Stimulated activated CD4-positive, alpha-beta T cell treated with anti-CD3 and anti-CD28 coated beads, Interleukin-2, amount 100 ng/mL, for 48 hours (primary cell): ENCODE measurements at places on chromosomes 4 and X.
A peak's percentile ranks its signal among the peaks of the same experiment; 100 is the strongest.

DNA sequence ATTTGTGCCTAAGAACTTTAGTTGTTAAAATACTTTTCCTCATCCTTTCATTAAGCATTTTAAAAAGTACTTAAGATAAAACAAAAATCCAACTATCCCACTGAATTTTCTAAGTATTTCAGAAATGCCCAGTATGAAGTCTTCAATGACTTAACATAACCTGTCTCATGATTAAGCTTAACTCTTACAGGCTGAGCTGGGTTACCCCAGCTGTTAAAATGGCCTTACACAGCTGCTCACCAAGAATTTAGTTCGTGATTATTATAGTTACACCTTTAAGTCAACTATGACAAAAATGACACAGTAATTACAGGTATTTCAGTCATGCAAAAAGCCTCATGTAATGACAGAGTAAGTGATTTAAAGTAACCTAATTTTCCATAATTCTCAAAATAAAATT lies 145.7 kb downstream of the FBXW7 start:
- no peak for DNase-seq

- no peak for DNase-seq
Measured at GRCh38 chrX:47590984-47591383, 8.7 kb downstream of the TIMP1 start.

- DNase-seq = no peak
Measured at GRCh38 chr4:108709722-108710121, 53.1 kb downstream of the ETNPPL start.

DNA sequence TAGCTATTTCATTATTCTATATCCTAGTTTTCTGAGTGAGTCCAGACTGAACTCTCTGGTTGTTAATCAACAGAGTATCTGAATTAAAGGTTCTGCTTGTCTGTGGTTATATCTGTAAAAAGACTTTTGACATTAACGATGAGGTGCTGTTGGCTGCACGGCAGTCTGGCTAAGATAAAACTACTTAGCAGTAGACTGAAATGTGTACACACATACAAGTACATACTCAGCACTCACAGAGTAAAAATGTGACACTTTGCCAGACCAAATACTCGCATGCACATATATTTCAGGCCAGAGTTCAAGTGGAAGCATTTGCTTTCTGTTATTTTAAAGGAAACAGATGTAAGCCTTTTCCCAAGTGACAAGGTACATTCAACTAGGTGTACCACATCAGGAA lies 80.5 kb downstream of the PRDM5 start:
- no peak for DNase-seq

- no peak for DNase-seq
Measured at GRCh38 chr4:11051181-11051580, 366.6 kb upstream of the CLNK start.

DNA sequence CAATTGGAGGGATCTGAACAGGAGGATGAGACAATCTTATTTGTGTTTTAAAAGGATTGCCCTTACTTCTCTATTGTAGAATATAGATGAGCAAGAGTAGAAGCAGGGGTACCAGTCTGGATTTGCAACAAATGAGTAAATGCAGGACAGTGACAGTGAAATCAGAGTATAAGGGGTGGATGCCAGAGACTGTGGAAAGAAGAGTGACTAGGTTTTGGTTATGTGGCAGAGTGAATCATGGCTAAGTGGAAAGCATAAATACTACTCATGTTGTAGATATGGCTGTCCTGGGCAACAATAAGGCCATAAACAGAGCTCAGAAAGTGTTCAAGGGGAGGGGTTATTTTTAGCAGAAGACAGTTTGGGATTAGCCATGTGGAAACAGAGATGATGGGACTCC lies 6.0 kb upstream of the VSIG4 start:
- DNase-seq = no peak

DNA sequence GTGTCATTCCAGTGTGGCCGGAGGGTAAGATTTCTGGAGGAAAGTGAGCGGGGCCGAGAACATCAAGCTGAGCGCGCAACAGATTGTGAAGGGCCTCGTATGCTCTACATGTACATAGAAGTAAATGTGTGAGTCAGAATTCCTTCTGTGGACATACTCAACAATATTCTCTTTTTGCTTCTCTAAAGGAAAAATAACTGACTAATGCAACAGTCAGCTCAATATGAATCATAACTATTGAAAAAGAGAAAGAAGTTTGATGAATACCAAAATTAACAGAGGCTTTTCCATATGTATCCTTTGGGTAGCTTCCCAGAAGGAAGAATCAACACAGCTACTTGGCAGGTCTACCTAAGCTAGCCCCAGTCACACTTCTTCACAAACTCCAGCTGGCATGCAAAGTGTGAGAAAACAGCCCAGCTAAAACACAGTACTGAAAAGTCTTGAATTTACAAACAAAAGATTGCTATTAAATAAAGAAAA lies 87.5 kb upstream of the ZFP42 start:
- DNase-seq = no peak

DNA sequence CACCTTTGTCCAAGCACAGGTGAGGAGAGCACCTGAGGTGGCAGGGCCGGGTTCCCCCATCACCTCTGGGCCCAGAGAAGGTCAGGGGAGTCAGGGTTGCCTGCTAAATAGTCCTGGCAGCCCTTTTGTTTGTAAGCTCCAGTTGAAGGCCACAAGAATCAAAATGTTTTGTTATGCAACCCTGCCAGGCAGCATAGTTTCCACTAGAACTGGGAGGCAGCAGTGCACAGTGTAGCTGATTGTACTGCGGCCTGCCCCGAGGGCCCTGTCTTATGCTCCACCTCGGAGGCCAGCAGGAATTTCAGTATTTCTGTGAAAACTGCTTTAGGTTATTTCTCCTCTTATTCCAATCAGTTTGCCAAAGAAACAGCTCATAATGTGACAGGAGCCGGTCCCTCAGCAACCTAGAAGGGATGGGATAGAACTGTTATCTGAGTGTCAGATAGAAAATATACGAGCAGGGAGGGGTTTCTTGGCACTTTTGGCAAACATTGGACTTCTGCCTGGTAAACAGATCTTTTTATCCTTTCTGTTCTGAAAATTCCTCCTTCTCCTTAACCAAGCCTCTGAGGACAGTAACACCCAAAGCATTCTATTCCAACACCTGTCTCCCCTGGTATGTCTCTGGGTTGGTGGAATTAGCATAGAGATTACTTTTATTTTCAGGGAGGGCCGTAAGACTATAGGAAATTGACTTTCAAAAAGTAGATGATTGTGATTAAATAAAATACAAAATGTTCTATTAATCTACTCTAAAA lies 93.6 kb downstream of the LNX1 start:
- DNase-seq = no peak

DNA sequence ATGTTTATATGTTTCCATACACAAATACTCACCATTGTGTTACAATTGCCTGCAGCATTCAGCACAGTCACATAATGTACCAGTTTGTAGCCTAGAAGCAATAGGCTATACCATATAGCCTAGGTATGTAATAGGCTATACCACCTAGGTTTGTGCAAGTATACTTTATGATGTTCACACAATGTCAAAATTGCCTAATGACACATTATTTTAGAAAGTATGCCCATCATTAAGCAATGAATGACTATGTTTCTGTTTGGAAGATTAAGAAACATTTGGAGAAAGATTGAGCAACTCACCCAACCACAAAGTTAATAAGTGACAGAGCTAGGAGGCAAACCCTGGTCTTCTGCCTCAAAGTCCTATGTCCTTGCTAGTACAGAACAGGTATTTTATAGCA lies 96.8 kb upstream of the GRIA3 start:
- DNase-seq = no peak

- peak; percentile 37 for DNase-seq
Measured at GRCh38 chr4:39698424-39699009, 581 bp downstream of the UBE2K start.

DNA sequence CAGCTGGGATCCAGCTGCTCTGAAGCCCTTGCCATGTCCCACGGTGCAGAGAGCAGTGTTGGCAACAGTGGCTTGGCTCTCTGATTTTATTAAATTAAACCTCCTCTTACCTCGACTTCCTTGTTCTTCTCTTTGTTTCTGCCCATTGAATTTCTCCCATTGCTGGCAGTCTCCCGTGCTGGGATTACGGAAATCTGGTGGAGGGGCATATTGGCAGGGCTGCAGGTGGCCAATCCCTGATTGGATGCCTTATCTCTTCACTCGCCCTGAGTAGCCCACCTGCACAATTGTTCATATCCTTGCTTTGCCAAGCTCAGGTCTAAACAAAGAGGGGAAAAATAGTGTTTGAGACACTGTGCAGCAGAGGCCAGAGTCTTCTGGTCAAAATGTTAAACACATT lies 493.9 kb downstream of the TMA16 start:
- DNase-seq = no peak

- DNase-seq = no peak
Measured at GRCh38 chr4:75042601-75043208, 109.8 kb downstream of the PARM1 start.

DNA sequence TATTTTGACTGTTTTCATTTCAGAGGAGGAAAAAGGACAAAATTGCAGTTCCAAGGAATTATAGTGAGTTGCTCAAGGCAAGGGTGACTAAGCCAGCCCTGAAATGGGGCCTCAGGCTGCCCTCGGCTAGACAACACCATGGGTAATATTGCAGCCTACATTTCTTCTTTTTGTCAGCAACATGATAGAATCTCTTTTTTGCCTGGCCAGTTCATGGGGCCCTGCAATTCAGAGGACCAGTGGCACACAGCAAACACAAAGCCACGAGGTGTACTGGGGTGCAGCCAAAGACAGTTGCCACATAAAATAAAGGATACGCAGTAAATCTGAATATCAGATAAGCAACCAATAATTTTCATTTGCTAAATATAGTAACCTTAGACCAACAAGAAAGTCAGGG lies 41.8 kb downstream of the RBM47 start:
- no peak for DNase-seq

DNA sequence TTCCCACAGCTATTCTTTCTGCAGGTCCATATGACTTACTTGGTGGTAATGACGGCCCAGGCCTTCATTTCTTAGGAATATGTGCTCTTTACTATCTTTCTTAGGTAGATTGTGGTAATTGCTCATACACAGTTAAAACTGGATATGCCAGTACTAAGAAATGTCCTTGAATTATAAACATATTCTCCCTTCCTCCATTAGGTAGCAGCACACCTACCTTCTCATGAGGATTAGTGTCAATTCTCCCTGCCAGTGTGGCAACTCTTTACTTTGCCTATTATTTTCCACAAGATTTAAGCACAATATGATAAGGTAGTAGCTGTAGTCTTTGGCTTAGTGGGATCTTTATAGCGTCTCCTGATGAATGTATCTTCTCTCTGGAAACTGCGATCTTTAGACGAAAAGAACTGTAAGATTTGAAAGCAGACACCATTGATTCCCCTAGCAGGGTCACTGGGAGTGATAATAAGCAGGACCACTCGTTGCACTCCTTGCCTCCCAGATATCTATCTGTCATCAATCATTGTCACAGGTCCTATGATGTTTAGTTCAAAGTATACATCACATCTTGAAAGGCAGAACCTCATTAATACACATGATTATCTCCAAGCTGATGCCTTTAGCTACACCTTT lies 1240.7 kb downstream of the C4orf33 start:
- DNase-seq = no peak

DNA sequence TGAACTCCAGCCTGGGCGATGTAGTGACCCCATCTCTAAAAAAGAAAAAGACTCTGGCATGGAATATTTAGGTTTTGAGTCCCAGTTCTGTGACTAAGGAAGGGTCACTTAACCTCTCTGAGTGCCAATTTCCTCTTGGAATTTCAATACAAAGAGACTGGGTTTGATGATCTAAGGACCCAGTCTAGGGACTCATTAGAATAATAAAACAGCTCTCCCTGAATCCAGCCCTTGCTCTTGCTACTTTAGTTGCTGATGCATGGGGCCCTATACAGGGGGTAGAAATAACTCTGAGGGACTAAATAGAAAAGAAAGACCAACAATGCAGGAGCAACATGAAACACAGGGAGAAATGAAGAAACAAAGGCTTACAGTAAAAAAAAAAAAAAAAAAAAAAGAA lies 12.6 kb downstream of the C4orf54 start:
- no peak for DNase-seq

- no peak for DNase-seq
Measured at GRCh38 chr4:3634894-3635820, 102.9 kb upstream of the LRPAP1 start.

DNA sequence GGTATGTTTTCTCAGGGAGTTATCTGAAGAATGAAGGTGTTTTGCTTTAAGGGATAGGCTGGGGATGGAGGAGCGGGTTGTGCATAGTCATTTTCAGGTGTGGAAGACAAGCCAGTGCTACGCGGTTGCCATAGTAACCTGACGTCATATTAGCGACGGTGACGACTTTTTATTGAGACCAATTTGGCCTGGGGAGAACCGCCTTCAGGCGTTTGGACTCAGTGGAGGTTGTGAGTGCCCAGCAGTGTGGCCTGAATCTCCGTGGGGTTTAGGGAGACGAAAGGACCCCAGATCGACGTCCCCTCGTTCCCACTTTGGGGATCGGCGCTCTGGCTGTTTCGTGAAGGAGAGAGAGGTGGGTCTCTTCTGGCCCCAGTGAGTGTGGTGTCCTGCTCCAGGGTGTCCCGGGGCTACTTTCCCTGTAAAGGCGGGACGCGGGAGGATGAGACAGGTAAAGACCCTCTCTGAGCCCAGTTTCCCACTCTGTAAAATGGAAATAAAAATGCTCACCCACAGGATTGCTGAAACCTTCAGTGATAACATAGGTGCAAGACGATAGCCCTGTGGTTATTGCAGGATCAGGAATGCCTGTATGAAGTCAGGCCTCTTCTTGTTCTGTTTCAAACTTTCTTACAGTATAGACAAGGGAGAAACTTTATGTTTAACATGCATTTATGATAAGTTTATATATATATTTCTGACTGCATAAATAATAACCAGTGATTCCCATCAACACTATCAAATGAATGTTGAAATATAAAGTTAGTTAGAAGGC lies 48.6 kb downstream of the GPRASP3 start:
- DNase-seq = peak; percentile 74

- DNase-seq = no peak
Measured at GRCh38 chr4:38482696-38483095, 181.3 kb upstream of the KLF3 start.

GRCh38 chrX:4850312-4850711 lies 1136.9 kb upstream of the PRKX start:
- no peak for DNase-seq

DNA sequence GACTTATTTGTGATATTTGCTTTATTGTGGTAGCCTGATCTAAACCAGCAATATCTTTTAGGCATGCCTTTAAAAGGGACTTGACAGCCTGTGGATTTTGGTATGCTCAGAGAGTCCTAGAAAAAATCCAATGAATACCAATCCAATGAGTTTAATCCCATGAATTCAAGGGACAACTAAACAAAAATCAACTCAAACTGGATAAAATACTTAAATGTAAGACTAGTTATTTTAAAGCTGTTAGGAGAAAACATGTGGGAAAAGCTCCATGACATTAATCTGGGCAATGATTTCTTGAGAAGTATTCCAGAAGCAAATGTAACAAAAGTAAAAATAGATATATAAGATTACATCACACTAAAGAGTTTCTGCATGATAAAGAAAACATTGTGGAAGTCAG lies 711.5 kb upstream of the PITX2 start:
- DNase-seq = no peak

GRCh38 chr4:183324619-183325018 lies 2.4 kb upstream of the CLDN24 start:
- DNase-seq = no peak

GRCh38 chr4:6647169-6647568 lies 6.7 kb downstream of the MRFAP1 start:
- no peak for DNase-seq

- no peak for DNase-seq
Measured at GRCh38 chrX:87518504-87518903, 902 bp downstream of the KLHL4 start.
